ENCODE measurements at places on chromosomes 12 and 14.

GRCh38 chr14:63713058-63713457 is 14.8 kb downstream of the SGPP1 start:
- DNase-seq, result no peak

GRCh38 chr12:114294303-114294685 is 111.7 kb downstream of the TBX5 start:
- DNase-seq, result no peak

DNA sequence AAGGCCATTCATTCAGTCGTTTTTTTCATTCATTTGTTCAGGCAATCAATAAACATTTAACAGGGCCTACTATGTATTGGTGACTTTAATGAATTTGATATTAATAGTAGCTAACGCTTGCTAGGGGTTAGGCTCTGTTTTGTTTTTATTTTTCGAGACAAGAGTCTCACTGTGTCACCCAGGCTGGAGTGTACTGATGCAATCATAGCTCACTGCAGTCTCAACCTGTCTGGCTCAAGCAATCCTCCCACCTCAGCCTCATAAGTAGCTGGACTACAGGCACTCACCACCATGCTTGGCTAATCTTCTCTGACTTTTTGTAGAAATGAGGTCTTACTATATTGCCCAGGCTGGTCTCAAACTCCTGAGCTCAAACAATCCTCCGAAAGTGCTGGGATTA is 25.6 kb upstream of the MED13L start:
- DNase-seq, result no peak

- no peak for DNase-seq
Measured at GRCh38 chr12:29521951-29522350, 24.5 kb upstream of the OVCH1 start.

- DNase-seq, result no peak
Measured at GRCh38 chr14:35993684-35993960, 167.5 kb downstream of the BRMS1L start.

DNA sequence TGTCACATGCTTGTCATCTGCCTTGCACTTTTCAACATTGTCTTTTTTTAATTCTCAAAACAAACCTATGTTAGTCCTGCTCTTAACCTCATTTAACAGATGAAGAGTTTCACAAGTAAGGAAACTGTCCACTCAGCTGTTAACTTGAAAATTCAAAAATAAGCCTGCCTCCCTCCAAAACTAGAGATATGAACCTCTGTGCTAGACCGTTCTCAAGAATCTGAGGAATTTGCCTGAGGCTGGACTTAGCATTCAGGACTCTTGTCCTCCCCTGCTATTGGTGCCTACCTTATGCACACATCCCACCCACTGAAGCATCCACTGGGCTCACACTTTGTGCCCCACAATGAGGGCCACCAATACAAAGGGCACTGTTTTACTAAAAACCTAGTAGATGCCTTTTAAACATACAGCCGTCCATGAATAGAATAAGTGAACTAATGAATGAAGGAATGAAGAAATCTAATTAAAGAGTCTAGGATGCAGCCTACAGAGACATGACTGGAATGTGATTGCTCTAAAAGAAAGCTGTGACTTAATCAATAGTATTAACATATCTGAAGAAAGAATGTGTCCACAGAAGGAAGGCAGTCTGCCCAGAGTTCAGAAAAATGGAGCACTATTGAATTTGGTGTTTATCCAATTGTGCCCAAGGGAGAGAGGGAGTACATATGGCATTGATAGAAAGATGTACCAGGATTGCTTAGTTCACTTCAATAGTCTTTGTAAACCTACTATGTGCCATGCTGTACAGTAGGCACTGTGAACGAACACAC is 238.5 kb downstream of the SPTSSA start:
- DNase-seq, result no peak

GRCh38 chr14:59359431-59360124 is 105.6 kb downstream of the GPR135 start:
- DNase-seq, result no peak

GRCh38 chr12:90519285-90519684 is 435.7 kb downstream of the CCER1 start:
- no peak for DNase-seq

GRCh38 chr12:15230751-15231150 is 9.5 kb upstream of the RERG start:
- DNase-seq, result no peak

DNA sequence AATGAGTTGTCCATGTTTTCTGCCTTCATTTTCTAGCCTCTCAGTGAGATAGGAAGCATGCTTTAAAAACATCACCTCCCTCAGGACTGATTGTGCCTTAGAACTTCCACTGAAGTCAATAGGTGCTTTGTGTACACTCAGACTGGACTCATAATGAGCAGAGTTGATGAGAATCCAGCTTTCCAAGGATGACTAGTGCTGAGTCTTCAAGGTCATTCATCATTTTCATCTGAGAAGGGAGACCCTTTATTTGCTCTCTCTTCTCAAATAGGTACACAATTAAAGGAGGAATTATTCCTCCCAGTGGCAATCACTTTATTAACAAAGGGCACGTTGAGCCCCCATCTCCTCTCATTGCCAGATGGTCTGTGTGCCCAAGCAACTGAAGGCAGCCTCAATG is 210.9 kb upstream of the PRKD1 start:
- DNase-seq, result no peak

GRCh38 chr14:89351516-89352404 is 65.3 kb downstream of the FOXN3 start:
- DNase-seq, result no peak

DNA sequence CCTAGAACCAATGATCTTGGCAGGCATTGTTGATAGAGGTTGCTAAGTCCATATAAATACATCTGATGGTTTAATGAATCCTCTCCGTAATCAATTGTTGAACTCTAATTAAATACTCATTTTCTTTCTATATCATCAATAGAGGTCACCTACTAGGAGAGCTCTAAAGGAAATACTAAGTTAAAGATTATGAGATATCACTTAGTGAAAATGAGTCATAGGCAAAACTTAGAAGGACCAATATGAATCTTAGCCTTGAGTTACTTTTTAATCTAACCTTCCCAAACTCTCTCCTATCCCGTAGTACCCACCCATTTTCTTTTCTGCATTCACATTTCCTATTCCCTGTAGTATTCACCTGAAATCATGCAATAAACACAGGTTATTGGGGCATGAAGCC is 50.2 kb downstream of the MBIP start:
- no peak for DNase-seq

GRCh38 chr14:54387328-54387727 is 9.5 kb upstream of the CDKN3 start:
- no peak for DNase-seq

DNA sequence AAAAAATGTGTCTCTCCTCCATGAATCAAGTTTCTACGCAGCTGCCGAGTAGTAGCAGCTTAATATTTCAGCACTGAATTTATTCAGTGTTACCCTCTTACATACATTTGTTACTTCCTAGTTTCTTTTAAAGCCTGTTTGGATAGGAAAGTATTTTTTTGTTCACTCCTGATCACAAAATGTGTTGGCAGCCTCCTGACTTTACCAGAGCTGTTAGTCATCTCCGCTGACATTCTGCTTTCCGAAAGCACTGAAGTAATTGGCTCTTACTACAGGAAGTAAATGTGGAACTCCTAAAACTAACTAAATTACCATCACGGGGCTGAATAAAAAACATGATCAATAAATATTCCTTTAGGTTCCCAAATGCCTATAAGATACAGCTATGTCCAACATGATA is 225.5 kb downstream of the EPS8 start:
- DNase-seq, result no peak

All from type B pancreatic cell (in vitro differentiated cells).